ENCODE measurements at places on chromosomes 3 and 15.

- DNase-seq: no peak
Measured at GRCh38 chr15:95932141-95932540, 398.4 kb upstream of the NR2F2 start.

GRCh38 chr15:73927003-73927475 lies 777 bp downstream of the LOXL1 start:
- DNase-seq: peak; percentile 77

DNA sequence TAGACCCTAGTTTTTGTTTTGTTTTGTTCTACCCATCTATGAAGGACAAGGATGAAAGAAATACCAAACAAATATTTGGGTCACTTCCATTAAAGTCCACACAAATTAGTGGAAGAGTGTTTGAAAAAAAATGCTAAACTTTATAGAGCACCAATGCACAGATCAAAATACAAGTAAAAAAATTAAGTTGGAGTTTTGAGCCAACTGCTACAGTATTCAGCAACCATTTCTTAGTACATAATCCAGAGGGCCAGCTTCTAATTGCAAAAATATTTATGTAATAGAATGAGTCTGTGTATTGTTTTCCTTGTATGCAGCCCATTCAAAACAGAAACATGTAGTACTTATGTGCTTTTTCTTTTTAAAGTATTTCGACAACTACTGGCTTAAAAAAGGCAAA lies 121.1 kb downstream of the CBLB start:
- DNase-seq: no peak

- no peak for DNase-seq
Measured at GRCh38 chr3:5709714-5710113, 522.2 kb downstream of the EDEM1 start.

DNA sequence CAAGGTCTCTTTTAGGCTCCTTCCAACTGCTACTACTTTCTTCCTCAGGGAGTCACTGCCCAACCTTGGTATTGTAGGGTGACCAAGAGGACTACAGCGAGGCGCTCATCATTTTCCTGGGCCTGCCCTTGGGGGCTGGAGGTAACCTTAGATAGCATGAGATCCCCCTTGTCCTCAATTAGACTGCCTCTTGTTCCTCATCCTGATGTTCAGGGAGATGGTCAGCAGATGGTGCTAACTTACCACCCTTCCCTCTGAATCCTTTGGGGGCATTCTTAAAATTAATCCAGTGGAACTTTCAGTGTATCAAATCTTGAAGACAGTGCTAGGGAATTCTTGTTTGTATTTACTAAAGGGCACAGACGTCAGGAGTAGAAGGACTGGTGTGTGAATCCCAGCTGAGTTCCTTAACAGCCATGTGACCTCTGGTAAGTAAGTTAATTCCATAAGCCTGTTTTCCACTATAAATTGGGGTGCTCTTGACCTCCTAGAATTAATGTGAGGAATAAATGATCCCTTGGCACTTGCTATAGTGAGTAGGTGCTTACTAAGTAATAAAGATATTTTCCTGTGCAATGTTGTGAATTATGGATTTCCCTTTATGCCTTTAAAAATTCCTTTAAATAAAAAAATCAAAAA lies 4.1 kb upstream of the CLPX start:
- DNase-seq: no peak

- DNase-seq: peak; percentile 50
Measured at GRCh38 chr3:24680214-24680967, 185.7 kb upstream of the THRB start.

DNA sequence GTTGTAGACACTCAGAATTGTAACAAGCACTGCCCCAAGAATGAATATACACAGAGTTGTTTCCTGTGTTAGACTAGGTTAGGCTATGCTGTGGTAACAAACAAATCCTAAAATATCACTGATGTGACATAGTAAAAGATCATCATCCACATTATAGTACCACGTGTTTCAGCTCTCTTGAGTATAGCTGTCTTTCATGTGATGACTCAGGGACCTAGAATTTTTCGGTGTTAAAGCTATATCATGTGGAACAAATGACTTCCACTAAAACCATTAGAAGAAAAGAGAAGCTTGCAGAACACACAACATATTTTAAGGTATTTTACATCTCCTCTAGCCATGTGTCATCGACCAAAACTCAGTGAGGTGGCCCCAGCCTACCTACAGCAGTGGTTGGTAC lies 307.9 kb upstream of the RBMS3 start:
- no peak for DNase-seq

DNA sequence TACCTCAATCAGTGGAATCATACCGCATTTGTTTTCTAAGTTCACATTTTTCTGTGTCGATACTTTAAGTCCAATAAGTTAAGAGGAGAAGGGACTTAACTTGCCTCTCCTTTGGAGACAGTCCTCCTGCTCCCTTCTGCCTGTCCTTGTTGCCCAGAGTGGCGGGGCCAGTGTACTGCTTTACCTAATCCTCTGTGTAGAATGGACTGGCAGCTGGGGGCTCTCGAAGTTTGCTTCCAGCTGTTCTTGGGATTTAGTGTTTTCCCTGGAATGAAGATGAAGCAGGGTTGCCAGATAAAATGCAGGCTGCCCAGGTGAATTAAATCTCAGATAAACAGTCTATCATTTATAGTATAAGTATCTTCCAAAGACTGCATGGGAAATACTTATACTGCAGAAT lies 287.6 kb upstream of the C2CD4B start:
- no peak for DNase-seq

GRCh38 chr3:54969652-54970051 lies 41.8 kb upstream of the LRTM1 start:
- peak; percentile 27 for DNase-seq

- no peak for DNase-seq
Measured at GRCh38 chr3:149396476-149396875, 19.0 kb upstream of the TM4SF1 start.

DNA sequence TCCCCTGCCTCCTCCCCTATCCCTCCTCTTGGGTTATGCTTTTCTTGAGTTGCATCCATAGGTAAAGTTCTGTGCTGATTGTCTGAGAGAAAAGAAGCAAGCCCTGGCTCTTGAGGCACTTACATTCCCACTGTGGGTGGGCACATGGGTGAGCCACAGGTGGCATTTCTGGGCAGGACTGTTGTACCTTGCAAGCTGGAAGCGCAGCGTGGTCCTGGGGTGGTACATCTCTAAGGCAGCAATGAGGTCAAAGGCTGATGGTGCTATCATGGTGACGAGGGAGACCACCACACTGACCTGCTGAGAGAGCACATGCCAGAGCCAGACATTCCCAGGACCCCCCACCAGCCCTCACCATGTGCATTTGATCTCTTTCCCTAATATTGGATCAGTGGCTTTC lies 24.7 kb downstream of the TMC3 start:
- DNase-seq: no peak

DNA sequence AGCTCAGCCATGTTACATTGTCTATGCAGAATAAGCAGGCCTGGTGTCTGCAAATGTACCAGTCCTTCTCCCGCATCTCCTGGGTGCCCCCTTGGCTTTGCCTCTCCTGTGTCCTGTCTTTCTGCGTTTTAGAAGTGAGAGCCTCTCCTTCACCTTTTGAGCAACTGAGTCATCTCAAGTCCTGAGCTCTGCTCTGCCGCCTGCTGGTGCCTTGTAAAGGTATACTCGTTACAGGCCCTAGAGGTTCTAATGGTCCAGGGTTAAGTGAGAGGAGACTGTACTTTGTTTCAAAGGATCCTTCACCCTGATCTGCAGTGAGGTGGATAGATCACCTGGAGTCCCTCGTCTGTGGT lies 12.6 kb downstream of the GHRL start:
- DNase-seq: no peak

DNA sequence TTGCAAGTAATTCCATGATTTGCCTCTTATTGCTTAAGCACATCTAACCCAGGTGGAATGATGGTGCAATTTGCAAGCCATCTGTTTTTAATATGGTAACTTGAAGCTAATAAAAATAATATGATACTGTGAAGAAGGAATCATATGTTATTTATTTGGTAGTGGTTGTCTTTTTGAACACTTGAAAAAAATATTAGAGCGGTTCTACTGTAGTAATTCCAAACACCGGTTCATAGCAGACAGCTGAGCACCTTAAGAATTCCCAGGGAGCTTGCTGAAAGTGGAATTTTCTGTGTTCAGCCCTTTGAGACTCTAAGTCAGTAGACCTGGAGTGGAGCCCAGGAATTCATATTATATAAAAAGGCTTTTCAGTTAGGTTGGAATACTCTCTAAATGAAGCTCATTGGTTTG lies 687.4 kb downstream of the EDEM1 start:
- no peak for DNase-seq

GRCh38 chr3:189586941-189587663 lies 44.1 kb upstream of the TP63 start:
- DNase-seq: no peak

DNA sequence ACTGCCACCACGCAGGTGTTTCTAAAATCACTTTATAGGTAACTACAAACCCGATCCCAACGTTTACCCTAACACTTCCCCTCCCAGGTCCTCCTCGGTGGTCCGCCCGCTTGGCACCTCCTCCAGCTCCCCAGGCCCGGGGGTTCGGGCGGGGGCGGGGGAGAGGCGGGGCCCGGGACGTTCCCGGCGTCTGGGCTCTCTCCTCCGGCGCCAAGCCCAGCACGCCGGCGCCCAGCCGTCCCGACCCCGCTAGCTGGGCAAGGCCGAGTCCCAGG lies 562 bp downstream of the CGGBP1 start:
- DNase-seq: no peak

- no peak for DNase-seq
Measured at GRCh38 chr3:181210275-181210674, 220.7 kb upstream of the DNAJC19 start.

- DNase-seq: no peak
Measured at GRCh38 chr15:38217191-38217595, 35.4 kb upstream of the SPRED1 start.

- no peak for DNase-seq
Measured at GRCh38 chr15:63870043-63870394, 36.3 kb upstream of the HERC1 start.

DNA sequence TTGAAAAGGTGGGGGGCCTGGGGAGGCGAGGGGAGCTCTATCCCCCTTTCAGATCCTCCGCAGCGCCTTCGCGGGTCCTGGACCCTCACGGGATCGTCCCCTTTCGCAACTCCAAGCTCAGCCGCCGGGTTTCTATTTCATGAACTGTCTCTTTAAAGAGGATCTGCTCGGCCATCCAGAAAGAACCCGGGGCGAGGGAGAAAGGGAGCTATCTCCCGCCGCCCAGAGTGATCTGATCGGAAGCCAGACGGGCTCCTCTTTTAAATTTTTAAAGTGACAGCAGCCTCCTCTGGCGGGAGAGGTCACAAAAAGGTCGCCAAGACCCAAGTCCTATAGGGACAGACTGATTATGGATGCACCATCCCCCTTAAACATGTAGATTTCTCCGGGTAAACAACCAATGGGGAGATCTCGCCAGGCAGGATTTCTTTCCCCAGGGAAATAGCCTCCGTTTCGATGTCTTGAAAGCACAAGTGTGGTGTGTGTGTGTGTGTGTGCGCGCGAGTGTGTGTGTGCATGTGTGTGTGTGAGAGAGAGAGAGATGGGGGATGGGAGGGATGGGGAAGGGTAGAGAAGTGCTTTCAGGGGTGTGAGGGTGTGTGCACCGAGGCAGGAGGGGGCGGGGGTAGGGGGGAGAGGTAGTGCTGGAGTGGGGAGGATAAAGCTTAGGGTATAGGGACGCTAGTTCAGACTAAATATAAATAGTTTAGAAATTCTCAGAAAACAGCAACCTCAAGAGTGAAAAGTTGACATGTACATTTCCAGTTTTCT lies 516.1 kb downstream of the MECOM start:
- peak; percentile 71 for DNase-seq

GRCh38 chr3:122754929-122755328 lies 38.7 kb downstream of the HSPBAP1 start:
- DNase-seq: no peak

- DNase-seq: no peak
Measured at GRCh38 chr3:16927485-16927884, 42.7 kb downstream of the PLCL2 start.

- no peak for DNase-seq
Measured at GRCh38 chr3:140316868-140317400, 360.9 kb upstream of the TRIM42 start.

GRCh38 chr15:73927476-73928240 lies 1.4 kb downstream of the LOXL1 start:
- peak; percentile 73 for DNase-seq

GRCh38 chr3:105944276-105944675 lies 75.5 kb upstream of the CBLB start:
- no peak for DNase-seq

GRCh38 chr3:76040946-76041345 lies 255.6 kb upstream of the ZNF717 start:
- DNase-seq: no peak

- no peak for DNase-seq
Measured at GRCh38 chr3:113897373-113897777, 50.4 kb upstream of the ZDHHC23 start.

GRCh38 chr3:120780977-120781376 lies 38.4 kb downstream of the GTF2E1 start:
- peak; percentile 18 for DNase-seq

- DNase-seq: peak; percentile 81
Measured at GRCh38 chr3:53162672-53163443, 1.8 kb downstream of the PRKCD start.

- no peak for DNase-seq
Measured at GRCh38 chr15:89136818-89137772, 48.8 kb downstream of the ABHD2 start.

- no peak for DNase-seq
Measured at GRCh38 chr15:66783725-66784124, 81.7 kb downstream of the SMAD6 start.

- DNase-seq: no peak
Measured at GRCh38 chr15:80926126-80926525, 63.5 kb downstream of the MESD start.

- DNase-seq: no peak
Measured at GRCh38 chr3:110199588-110199943, 862.2 kb upstream of the DPPA4 start.

- peak; percentile 93 for DNase-seq
Measured at GRCh38 chr3:124688581-124689454, 41.4 kb upstream of the UMPS start.

- DNase-seq: no peak
Measured at GRCh38 chr3:195101001-195101583, 169.9 kb downstream of the XXYLT1 start.

GRCh38 chr3:107578091-107578490 lies 55.3 kb downstream of the BBX start:
- DNase-seq: no peak

DNA sequence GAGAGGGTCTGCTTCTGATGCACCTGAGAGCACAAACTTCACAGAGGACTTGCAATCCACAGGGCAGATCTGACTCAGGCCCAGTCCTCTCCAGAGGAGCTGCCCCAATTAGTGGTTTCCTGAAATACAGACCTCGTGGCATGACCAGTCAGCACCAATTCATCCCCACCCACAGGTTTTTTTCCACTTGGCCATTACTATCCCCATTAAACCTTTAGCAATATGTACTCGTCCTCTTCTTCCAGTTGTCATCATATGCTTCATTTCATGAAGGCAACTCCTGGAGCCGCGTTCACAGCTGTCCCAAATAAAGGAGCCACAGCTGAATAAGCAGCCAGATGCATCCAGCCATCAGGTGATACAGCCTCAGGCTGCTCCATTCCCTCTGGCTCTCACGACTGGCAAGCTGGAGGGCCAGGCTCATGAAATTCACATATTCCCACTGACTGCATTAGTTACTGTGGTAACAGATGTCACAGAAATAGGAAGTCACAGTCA lies 163.1 kb downstream of the FMN1 start:
- no peak for DNase-seq

- peak; percentile 48 for DNase-seq
Measured at GRCh38 chr3:135125171-135125801, 330.2 kb downstream of the EPHB1 start.
